ENCODE measurements at places on chromosomes 1 and 21. TPM values are rescaled to one million over a fixed set of nuclear protein-coding genes. Genes with fewer than 3 reads are reported as not detected.

The RAP1A gene
- 34.0 TPM for total RNA-seq

The WNT3A gene
- 0.17 TPM for total RNA-seq

The ATAD3C gene
- 0.55 TPM for total RNA-seq

The UBE2G2 gene
- 84.0 TPM for total RNA-seq

The TFAP2E gene
- 0.55 TPM for total RNA-seq

The KLHDC9 gene
- 15.6 TPM for total RNA-seq

The NR1I3 gene
- total RNA-seq: not detected

The COX20 gene
- total RNA-seq: 24.4 TPM

The KCNC4 gene
- total RNA-seq: 8.2 TPM

The UBL4B gene
- total RNA-seq: not detected

The CA6 gene
- total RNA-seq: not detected

The FAM110D gene
- total RNA-seq: 0.17 TPM

The TMEM9 gene
- total RNA-seq: 156 TPM

The RIIAD1 gene
- total RNA-seq: not detected

The DCDC2B gene
- total RNA-seq: not detected

The OR2T11 gene
- not detected for total RNA-seq

The LCE1F gene
- not detected for total RNA-seq

The SMPDL3B gene
- total RNA-seq: 13.4 TPM

The ETS2 gene
- 95.5 TPM for total RNA-seq

The ERG gene
- not detected for total RNA-seq

The CDK18 gene
- total RNA-seq: 58.1 TPM

The NUP133 gene
- total RNA-seq: 68.4 TPM

The TMEM125 gene
- 15.6 TPM for total RNA-seq
